ENCODE measurements at places on chromosomes 6 and 20.

GRCh38 chr20:50412499-50412898, 97.7 kb upstream of the PTPN1 start:
- DNase-seq = no peak

- no peak for DNase-seq
These were observed 390.4 kb upstream of the SLC35B3 start for GRCh38 chr6:8825726-8826125.

GRCh38 chr6:146937316-146937715, 266.9 kb upstream of the STXBP5 start:
- DNase-seq = no peak

- DNase-seq = no peak
These were observed 98.4 kb upstream of the DUSP22 start for GRCh38 chr6:193773-194310.

GRCh38 chr6:157089258-157089657, 234.1 kb downstream of the TMEM242 start:
- DNase-seq = no peak

DNA sequence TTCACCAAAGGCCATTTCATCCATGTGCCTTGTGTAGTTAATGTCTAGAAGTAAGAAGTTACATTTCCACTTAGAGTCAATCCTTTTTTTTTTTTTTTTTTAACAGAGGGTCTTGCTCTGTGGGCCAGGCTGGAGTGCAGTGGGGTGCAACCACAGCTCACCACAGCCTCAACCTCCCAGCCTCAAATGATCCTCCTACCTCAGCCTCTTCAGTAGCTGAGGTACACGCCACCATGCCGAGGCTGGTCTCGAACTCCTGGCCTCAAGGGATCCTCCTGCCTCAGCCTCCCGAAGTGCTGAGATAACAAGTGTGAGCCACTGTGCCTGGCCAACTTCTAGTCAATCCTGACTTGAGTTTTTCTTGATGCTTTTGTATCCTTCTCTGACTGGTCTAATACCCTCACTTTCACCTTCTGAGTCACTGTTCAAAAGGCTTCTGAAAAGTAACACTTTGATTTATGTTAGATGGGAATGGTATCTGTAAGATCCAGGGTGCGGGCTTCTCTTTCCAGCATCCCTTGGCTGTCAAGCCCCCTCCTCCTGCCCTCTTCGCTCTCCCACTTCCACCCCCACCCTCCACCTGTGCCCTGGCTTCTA, 22.1 kb downstream of the TRAM2 start:
- DNase-seq = no peak

GRCh38 chr6:81762606-81763005, 10.1 kb upstream of the TENT5A start:
- DNase-seq = no peak

DNA sequence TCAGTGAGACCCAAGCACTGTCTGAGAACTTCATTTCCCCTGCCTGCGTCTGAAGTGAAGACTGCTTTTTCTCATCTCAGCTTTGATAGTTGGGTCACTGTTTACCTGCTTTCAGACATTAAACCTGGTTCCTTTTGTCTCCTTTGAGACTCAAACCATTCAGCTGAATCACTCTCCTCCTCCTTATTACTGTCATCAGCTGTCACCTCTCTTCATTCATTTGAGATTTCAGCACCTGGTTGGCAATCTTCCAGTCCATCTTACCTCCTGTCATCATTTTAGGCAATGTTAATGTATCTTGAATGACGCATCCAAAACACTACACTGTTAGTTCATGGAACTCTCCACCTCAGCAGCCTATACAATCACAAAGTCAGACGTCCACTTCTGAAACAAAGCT, 34.3 kb upstream of the SOX4 start:
- no peak for DNase-seq

DNA sequence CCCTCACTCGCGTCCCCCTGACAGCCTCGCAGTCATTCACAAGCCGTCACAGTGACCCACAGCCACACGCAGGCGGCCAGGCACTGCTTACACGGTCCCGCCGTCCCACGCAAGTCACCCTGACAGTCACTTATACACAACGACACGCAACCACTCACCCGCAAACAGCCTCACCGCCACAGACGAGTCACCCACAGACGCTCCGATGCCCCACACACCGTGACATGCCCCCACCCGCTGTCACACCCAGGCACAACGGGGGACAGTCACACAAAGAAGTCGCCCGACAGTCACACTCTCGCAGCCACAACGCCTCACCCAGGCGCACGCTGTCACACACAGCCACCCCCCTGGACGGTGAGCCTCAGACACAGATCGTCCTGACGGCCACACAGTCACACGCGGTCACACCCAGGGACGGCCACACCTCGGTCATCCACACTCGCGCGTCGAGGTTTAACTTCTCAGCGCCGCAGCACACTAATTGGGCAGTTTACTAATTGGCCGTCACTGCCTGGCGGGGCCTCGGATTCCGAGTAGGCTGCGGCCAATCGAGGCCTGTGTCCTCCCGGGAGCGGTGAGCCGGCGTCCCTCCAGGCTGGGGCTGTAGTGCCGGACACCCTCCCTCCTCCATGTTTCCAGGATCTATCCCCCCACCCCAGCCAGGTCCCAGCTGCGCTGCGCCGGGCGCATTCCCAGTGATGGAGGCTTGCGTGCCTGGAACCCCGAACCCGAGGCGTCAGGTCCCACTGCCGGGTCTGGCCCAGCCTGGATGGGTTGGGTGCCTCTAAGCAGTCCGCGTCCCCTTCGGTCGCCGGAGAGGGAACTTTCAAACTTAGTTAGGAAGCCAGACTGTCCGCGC, 790 bp downstream of the TOX2 start:
- no peak for DNase-seq

DNA sequence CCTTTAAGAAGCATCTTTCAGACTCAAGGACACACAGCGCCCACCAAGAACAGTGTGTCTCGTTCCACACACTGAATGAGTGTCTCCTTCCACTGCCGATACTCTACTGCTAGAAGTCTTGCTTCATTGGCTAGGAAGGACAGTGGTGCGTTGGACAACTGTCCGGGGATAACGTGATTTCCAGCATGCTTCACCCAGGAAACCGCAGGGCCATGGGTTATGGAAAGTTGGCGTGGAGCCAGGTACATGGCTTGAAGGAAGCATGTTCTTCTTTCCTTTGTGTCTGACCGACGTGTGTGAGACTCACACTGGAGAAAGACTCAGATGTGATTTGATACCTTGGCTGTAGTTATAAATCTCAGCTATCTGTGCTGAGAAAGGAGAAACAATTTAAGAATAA, 73.2 kb downstream of the SMOC2 start:
- no peak for DNase-seq

DNA sequence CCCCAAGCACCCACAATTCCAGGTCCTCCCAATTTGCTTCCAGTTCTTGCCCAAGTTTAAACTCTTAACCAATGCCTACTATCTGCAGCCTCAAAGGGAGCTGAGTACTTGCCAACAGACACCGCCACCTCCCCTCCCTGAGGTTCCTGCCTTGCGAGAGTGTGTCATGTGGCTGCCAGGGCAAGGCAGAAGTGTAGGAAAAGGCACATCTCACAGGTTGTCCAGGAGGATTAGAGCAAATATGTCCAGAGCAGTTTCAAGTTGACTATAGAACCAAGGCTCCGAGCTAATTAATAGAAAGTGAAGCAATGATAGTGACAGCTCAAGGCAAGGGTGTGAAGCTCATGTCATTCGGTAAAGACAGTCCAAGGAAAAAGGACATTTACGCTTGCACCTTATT, 127.8 kb downstream of the ATXN1 start:
- no peak for DNase-seq

GRCh38 chr6:112178846-112179245, 75.5 kb downstream of the LAMA4 start:
- no peak for DNase-seq

DNA sequence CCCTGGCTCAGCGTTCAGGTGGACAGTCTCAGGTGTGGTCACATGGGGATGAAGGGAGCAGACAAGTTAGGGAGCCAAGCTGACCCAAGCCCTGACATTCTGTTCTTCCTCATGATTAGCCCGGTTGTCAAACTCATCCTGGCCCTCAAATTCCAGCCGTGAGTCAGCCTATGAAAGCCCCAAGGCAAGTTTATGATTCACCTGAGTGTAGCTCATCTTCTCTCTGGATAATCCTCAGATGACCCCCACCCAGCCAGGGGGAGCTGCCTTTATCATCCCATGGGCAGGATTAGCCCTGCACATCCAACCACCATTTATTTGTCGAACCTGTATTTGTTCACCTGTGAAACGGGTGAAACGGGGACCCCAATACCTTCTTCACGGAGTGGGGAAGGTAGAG, 161.9 kb downstream of the DHX35 start:
- no peak for DNase-seq

DNA sequence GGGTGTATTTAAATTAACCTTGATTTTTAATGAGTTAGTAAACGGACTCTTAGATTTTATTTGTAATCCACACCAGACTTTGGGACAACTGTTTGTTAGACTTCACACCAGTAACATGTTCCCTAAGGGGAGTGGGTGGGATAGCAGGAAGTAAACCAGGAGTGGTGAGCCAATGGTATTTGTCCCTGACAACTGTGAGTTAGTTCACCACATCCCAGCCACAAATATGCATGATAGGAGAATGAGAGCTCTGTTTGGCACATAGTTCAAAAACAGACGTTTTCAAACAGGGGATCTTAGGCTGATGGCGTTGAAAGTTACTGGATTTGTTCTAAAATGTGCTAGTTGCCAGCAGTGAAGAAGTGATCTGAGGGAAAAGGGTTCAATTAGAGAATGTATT, 18.7 kb upstream of the COL10A1 start:
- no peak for DNase-seq

DNA sequence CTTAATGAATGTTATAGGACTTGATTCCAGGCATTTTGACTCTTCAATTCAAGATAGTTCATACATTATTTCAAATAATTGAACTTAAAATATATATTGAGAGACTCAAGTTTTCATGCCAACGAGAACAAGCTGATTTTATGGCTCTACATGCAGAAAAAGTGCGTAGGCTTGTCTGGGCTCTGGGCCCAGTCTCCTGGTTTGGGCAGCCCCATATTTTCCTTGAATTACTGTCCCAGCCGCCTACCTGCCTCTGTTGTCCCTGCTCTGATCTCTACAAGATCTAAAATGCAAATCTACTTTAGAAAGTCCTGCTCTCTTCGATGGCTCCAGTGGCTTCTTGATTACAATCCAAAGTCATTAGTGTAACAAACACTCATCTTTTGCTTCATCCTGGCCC, 537.4 kb upstream of the CHD6 start:
- DNase-seq = no peak

DNA sequence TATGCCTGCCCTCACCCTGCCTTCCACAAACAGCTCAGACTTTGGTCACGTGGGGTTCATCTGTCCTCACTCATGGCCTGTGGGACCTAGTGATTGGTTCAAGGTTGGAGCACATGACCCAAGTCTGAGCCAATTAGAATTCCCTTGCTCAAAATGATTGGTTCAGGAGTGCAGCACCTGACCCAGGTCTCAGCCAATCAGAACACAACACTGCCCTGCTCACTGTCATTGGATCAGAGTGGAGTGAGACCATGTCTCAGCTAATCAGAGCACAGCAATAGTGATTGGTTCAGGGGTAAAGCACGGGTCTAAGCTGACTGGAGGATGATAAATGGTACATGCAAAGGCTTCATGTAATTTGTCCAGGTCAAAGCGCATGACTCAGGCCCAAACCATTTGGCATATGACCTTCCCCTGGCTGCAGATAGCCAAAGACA, 102.2 kb downstream of the PREX1 start:
- no peak for DNase-seq

GRCh38 chr6:157457787-157458186, 76.8 kb downstream of the ZDHHC14 start:
- DNase-seq = no peak

DNA sequence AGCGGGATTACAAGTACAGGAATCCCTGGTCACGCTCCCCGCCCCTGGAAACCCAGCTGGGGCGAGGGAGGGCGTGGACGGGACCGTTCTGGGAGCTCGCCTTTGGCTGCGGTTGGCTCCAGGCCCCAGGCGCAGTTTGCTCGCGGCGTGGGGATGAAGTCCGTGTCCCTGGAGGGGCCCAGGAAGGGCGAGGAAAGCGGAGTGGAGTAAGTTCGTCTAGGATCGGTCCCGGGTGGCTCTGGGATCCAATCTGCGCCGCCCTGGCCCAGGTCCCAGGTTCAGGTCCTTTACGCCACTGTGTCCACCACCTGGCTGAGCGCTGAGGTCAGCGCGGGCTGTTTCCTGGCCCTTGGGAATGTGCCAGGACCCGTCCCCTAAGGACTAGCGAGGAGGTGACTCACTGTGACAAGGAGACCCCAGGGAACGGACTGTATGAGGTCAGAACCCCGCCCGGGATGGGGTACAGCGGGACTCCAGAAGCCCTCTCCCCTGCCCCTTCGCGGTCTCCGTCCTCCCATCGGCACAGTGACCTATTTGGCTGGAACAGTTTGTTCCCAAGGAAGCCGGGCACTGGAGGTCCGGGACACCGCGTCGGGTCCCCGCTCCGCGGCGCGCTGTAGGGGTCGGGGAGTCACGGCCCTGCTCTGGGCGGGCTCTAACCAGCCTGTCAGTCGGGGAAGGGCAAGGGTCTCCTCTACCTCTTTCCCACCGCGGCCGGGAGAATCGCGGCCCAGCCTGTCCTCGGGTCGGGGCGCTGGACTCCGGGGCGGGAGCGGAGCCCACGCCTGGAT, 724 bp downstream of the CDKN1A start:
- DNase-seq = no peak
